Eye (tissue), 1 donor: ENCODE measurements at places on chromosomes 11 and 22.

GRCh38 chr11:121965330-121965729 lies 150.7 kb downstream of the BLID start:
- DNase-seq = no peak

DNA sequence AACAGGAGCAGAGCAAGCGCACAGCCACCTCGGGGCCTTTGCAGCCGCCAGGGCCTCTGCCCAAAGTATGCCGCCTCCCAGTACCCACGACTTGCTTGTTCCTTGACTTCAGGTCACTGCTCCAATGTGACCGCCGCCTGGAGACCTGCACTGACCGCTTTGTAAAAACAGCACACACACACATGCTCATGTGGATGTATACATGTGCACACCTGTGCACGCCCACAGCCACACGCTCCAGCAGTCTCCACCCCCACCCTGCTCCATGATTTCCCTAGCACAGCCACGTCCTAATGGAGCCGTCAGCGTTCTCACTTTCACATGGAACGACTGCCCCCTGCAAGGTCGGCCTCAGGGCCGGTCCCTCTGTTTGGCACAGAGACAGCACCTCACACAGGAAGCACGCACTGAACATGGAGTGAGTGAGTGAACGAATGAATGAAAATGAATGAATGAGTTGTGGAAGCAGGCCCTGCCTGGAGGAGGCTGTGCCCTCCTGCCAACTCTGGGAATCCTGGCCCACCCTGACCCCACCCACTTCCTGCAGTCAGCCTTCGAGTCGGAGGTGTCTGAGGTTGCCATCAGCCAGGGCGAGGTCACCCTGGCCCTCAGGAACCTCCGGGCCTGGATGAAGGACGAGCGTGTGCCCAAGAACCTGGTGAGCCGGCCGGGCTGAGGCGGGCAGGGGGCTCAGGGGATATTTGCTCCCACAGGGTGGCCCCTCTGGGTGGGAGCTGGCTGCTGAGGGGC lies 8.0 kb downstream of the ALDH3B1 start:
- no peak for DNase-seq

DNA sequence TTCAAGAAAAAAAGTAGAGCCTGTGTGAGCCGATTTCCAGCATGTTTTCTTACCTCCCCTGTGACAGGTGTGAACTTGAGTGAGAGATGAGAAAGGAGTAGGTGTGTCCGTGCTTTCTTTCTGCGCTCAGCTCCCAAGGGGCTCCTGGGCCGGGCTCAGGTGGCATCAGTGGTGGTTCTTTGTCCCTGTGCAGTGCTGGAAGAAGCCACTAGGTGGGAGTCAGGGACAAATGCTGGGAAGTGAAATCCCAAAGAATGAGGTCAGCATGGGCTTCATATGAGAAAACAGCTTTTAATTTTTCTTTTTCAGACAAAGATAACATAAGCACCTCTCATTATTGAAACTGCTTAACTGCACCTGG lies 57.8 kb downstream of the PPFIBP2 start:
- peak; percentile 96 for DNase-seq

GRCh38 chr11:85256433-85256832 lies 370.7 kb downstream of the DLG2 start:
- DNase-seq = no peak

GRCh38 chr11:67381244-67381972 lies 8.0 kb upstream of the CLCF1 start:
- DNase-seq = no peak

- DNase-seq = no peak
These were observed 54.1 kb downstream of the MCAM start for GRCh38 chr11:119262668-119263351.

DNA sequence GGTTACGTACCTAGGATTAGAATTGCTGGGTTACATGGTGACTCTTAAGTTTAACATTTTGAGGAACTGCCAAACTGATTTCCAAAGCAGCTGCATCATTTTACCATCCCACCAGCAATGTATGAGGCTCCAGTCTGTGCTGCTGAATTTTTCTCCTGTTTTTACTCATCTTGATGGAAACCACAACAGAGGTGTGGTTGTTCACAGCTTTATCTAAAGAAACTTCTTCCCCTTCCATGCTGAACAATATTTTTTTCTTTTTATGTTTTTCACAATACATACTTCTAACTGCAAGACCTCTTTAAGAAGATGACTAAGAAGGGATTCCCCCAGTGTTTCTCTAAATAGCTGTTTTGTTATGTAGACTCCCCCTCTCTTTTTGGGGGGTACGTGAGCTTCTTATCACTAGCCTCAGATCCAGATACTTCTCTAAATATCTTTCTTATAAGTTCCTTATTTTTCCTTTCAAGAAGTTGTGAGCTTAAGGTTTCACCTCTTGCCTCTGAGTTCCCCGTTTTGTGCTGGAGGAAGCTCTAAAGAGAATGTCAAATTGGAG lies 24.0 kb downstream of the TCP11L1 start:
- no peak for DNase-seq

DNA sequence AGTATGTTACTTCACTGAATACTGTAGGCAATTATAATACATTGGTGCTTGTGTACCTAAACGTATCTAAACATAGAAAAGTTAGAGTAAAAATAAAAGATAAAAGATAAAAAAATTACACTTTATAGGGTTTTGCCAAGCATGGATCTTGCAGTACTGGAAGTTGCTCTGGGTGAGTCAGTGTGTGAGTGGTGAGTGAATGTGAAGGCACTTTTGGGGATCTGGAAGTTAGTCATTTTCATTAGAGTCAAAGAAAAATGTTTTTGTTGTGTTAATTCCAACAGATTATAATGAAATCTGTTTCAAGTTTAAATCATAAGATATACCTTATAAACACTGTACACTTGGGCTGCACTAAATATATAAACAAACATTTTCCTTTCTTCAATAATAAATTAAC lies 3.3 kb downstream of the SLC22A25 start:
- no peak for DNase-seq

DNA sequence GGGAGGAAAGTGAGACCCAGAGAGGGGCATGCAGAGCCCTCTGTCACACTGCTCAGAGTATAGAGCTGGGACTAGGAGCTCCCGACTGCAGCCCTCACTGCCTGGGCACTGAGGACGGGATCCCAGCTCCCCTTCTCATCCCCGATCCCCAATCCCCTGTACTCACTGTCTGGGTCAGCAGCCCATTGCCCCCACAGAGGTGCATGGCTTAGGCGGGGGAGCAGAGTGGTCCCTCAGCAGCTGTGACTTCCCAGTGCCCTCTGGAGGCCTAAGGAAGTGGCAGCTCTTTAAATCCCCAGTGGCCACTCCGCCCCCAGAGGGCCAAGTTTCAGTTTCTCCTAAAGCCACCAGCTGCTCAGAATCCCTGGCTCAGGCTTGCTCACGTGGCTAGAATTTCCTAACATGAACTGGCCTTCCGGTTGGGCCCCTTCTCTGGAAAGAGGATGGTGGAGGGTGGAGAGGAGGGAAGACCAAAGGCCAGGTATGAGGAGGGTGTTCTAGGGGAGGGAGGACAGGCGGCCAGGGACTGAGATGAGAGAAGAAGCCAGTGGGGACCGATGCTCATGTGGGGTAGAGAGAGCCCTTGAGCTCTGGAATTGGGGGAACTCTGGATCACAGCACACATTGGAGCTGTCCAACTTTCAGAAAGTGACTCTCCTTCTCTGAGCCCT lies at the start of gene BATF2:
TSS of gene BATF2 (minus strand) at position 262 of the 671 bp plus-strand sequence. CDS start at position 205, 57 bp downstream.
- DNase-seq = peak; percentile 79

DNA sequence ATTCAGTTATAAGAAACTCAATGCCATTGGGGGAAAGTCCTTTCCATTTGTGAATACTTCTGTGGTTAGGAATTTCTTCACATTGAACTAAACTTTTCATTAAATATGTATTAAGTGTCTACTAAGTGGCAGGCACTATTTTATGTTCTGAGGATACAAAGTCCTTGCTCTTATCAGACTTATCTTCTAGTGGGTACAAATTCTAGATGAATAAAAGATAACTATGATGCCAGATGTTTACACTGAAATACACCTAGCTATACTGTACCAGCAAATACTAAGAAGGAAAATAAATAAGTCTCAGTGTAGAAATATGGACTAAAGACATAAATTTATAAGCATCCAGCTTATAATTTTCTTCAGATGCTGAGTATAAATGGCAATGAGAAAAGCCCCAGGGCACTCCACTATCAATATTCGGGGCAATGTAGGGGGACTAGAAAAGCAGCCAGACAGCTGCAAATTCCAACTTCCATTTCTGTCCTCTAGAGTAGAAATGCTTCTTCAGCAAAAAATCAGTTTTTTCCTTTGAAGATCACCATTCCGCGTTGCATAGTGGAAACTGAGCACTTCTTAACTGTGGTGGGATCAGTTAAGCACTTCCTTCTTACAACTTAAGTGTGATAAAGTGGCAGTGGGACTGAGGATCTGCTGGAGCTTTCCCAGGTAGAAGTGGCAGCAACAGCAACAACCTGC lies 11.8 kb upstream of the BIRC3 start:
- no peak for DNase-seq

DNA sequence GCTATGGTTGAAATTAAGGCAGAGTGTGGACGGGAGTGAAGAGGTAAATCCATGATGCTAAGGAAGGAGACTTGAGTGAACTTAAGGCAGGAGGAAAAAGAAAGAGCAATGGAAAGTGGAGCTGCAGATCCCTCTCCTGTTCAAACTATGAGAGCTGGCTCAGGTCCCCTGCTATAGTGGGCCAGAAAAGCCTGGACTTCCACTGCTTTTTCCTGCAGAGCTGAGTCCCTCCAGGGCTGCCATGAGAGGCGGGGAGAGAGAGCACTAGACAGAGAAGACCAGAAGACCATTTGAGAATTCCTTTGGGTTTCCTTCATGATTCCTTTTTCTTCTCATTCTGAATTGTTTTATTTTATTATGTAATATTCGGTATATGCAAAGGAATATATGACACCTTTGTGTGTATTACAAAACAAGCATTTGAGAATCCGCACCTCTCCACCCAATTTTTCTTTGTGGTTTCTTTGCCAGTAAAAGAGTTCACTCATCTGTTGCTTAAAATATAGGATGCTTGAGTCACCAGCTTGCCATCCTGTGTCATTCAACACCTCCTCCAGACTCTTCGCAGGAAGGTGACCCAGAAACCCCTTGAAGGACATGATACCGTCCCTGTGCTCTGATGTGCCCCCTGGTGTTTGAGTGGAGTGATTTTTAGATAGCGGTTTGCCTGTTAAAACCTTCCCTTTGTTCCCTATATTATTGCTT lies 24.4 kb downstream of the SREBF2 start:
- peak; percentile 69 for DNase-seq

- no peak for DNase-seq
These were observed 314.4 kb downstream of the CASP12 start for GRCh38 chr11:104583857-104584256.

GRCh38 chr22:26437694-26438392 lies 8.8 kb downstream of the ASPHD2 start:
- no peak for DNase-seq

DNA sequence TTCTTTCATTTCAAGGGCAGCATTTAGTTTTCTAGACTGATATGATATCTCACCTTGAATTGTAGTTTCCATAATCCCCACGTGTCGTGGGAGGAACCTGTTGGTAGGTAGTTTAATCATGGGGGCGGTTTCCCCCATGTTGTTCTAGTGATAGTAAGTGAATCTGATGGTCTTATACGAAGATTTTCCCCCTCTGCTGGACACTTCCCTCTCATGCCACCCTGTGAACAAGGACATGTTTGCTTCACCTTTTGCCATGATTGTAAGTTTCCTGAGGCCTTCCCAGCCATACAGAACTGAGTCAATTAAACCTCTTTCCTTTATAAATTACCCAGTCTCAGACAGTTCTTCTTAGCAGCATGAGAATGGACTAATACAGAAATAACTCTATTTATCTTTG lies 851.1 kb upstream of the FAT3 start:
- DNase-seq = no peak

DNA sequence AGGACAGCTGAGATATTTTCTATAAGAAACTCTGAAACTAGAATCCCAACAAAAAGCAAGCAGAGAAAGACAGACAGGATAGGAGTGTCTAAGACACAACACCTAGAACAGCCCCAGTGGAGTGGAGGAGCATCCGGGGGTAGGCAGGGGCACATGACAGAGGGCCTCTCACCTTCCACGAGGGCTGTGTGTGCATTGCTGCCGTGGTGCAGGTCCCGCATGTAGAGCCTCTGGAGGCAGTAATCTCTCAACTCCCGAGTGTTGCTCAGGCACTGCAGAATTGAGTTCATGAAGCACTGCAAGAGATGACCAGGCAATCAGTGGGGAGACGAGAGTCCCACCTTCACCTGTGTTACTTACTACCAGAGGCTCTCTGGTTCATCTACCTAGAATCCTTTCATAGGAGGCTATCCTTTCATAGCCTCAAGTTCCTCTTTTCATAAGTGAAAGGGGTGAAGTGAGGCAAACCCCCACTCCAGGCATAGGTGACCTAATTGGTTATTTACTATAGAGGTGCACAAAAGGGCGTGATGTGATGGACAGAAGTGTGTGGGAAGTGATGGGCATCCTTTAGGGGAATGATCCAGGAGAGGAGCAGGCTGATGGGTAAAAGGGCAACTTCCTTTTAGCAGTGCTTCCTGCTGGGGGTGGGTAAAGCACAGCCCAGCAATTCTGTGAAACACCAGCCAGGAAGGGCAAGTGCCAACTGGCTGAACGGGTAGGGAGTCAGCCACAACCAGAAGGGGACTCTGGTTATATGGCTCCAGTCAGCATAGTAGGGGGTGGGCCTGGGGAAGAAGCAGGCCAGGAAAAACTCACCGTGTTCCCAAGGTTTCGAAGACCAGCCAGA lies 13.1 kb upstream of the MFRP start:
- no peak for DNase-seq

GRCh38 chr22:21587803-21588611 lies 20.5 kb downstream of the UBE2L3 start:
- no peak for DNase-seq

- no peak for DNase-seq
These were observed 88.5 kb downstream of the RBFOX2 start for GRCh38 chr22:35940166-35940565.

DNA sequence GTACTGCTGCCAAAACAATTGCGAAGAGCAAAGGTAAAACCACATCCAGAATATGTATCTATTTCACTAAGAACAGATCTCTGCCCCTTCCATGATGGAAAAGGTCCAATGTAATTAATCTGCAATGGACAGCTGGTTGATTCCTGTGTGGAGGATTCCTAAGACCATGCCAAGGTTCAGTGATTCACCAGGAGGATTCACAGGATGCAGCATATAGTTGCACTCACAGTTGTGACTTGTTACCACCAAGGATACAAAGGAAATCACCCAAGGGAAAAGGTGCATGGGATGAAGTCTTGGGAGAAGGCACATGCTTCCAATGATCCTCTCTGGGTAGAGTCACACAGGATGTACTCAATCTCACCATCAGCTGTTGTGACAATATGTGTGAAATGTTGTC lies 35.1 kb upstream of the CUL5 start:
- DNase-seq = no peak

- peak; percentile 97 for DNase-seq
These were observed 4.8 kb downstream of the SDF2L1 start for GRCh38 chr22:21646608-21647590.
